ENCODE measurements at places on chromosomes 7 and 10. TPM values are rescaled to one million over a fixed set of nuclear protein-coding genes. Genes with fewer than 3 reads are reported as not detected.

MARVELD1 gene
- total RNA-seq = 3.3 TPM

CALHM3 gene
- total RNA-seq = 0.17 TPM

COL17A1 gene
- total RNA-seq = not detected

JCAD gene
- 0.03 TPM for total RNA-seq

SNX8 gene
- 18.6 TPM for total RNA-seq

STAG3 gene
- total RNA-seq = 31.1 TPM

UNCX gene
- not detected for total RNA-seq

PNLIPRP2 gene
- total RNA-seq = not detected

IQCE gene
- 8.3 TPM for total RNA-seq

SSC4D gene
- 0.34 TPM for total RNA-seq

STEAP4 gene
- not detected for total RNA-seq

PLOD3 gene
- total RNA-seq = 51.0 TPM

PTF1A gene
- total RNA-seq = not detected

INHBA gene
- not detected for total RNA-seq

KIAA1217 gene
- not detected for total RNA-seq

GNGT1 gene
- not detected for total RNA-seq

PPIA gene
- total RNA-seq = 1,692 TPM

LRIT1 gene
- total RNA-seq = not detected

HOXA2 gene
- not detected for total RNA-seq

TMEM229A gene
- not detected for total RNA-seq

SAP25 gene
- total RNA-seq = 57.6 TPM

GRID2IP gene
- 0.28 TPM for total RNA-seq

WDFY4 gene
- 1.5 TPM for total RNA-seq

AP1S1 gene
- total RNA-seq = 44.0 TPM

UBTD1 gene
- total RNA-seq = 1.4 TPM

PTPRN2 gene
- total RNA-seq = 4.5 TPM

FZD8 gene
- total RNA-seq = 0.42 TPM

UTF1 gene
- not detected for total RNA-seq

MACC1 gene
- 0.34 TPM for total RNA-seq

LIPK gene
- total RNA-seq = not detected

ZWINT gene
- total RNA-seq = 67.1 TPM

GSAP gene
- 8.3 TPM for total RNA-seq

LRRC17 gene
- total RNA-seq = not detected

SRRT gene
- 255 TPM for total RNA-seq

TUBB8 gene
- not detected for total RNA-seq
